Ovary (tissue), 10 donors: ENCODE measurements at places on chromosomes 4 and X.

DNA sequence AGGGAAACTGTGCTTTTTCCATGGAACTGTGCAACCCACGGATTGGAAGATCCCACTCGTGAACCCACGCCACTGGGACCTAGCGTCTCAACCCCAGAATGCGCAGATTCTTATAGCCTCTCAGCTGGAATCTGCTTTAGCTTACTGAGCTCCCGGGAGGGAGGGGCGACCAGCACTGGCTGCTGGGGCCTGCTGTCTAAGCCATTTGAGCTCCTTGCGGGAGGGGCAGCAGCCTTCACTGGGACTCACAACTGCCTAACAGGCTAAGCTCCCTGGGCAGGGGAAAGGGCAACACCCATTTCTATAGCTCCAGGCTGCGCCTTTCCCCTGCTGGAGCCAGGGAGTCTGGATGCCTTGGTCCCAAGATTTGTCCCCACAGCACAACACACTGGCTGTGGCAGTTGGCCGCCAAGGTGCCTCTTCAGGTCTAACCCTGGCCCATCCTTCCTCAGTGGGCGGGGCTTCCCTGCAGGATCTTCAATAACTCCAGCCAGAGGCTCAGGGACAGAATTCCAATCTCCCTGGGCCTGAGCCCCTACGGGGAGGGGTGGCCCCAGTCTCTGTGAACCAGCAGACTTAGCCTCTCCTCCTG lies 451.7 kb upstream of the PITX2 start:
- H3K4me3 ChIP-seq = no peak overlapping the region
- no peak for DNase-seq
- H3K27ac ChIP-seq = no peak overlapping the region
- no peaks in the 10 kb centered on the region for H3K36me3 ChIP-seq

DNA sequence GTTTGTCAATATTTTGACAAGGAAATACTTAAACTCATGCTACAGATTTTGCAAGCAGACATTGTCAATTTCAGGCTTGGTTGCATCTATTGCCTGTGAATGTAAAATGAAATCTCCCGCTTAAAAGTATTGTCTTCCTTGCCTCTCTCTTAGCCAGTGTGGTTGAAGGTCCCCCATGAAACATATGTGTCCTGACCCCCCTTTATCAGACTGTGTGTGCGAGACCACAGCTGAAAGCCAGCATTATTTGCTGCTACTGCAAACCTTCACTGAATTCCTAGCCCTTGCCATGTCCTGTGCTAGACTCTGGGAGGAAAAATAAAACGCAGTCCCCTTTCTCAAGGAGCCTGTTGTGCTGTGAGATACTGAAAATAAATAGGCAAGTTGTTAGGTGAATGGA lies 16.6 kb upstream of the CLNK start:
- no peak overlapping the region for H3K4me3 ChIP-seq
- no peaks in the 10 kb centered on the region for H3K36me3 ChIP-seq

DNA sequence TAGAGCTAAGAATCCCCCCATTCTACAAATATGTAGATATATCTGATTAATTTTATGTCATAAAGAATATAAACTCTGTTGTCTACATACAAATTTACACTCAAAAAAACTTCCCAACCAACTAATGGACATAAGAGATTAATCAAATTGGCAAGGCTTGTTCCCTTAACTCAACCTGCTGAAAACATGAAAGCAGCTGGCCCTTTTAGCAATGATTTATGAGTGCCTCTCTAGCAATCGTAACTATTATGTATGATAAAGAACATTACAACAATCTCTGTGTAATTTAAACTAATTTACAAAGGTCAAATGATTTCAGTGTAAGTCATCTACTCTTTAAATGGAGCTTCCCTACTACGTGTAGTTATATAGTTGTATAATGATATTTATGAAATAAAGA lies 83.1 kb upstream of the FTHL17 start:
- H3K36me3 ChIP-seq = no peaks in the 10 kb centered on the region
- H3K4me1 ChIP-seq = no peaks in the 10 kb centered on the region
- H3K27ac ChIP-seq = no peak overlapping the region
- DNase-seq = no peak

DNA sequence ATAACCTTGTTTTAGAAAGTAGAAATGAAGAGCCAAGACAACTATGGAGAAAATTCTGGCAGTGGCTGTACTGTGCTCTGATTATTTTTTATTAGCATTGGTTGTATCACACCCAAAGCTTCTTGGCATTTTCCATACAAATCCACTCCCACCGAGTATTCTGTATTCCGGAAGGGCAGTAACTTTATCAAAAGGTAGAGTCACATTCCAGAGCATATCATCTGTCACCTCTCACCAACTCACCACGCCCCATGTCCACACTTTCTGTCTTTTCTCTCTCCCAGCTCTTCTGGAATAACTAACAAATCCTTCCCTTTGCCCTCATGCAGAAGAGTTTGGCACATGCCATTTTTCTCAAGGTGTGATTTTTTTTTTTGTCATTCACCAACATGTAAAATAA lies 52.7 kb downstream of the CORIN start:
- no peak overlapping the region for H3K4me3 ChIP-seq
- no peaks in the 10 kb centered on the region for H3K27me3 ChIP-seq
- H3K36me3 ChIP-seq = no peaks in the 10 kb centered on the region
- no peak overlapping the region for H3K27ac ChIP-seq
- no peaks in the 10 kb centered on the region for H3K4me1 ChIP-seq

GRCh38 chrX:153561337-153561736 lies 37.6 kb downstream of the CCNQ start:
- no peaks in the 10 kb centered on the region for H3K27me3 ChIP-seq
- no peak for DNase-seq
- H3K27ac ChIP-seq = no peak overlapping the region
